ENCODE measurements at places on chromosomes 3 and 15. TPM values are rescaled to one million over a fixed set of nuclear protein-coding genes. Genes with fewer than 3 reads are reported as not detected.

- no peaks in the 10 kb centered on the region for H3K4me1 ChIP-seq
- no peak overlapping the region for H3K27ac ChIP-seq
- peak overlapping the region; percentile 20 for H3K4me3 ChIP-seq
- peak; percentile 71 for DNase-seq
- H3K36me3 ChIP-seq: no peaks in the 10 kb centered on the region
Observed at GRCh38 chr3:192570821-192571791, 156.2 kb downstream of the FGF12 start.

PP2D1 gene
- polyA plus RNA-seq: 0.33 TPM

GRCh38 chr3:11245276-11245675 lies 26.9 kb upstream of the ATG7 start:
- no peaks in the 10 kb centered on the region for H3K27me3 ChIP-seq
- H3K4me1 ChIP-seq: no peaks in the 10 kb centered on the region
- H3K36me3 ChIP-seq: no peaks in the 10 kb centered on the region
- no peak overlapping the region for H3K4me3 ChIP-seq
- no peak overlapping the region for H3K27ac ChIP-seq
- no peak for DNase-seq

LDHAL6B gene
- polyA plus RNA-seq: not detected

DNA sequence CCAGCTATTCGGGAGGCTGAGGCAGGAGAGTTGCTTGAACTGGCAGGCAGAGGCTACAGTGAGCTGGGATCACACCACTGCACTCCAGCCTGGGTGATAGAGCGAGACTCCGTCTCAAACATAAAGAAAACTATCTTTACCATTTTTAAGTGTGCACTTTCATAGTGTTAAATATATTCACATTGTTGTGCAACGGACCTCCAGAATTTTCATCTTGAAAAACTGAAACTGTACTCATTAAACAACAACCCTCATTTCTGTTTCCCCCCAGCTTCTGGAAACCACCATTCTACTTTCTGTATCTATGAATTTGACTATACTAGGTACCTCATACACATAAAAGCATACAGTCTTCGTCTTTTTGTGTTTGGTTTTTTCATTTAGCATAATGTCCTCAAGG lies 375.1 kb downstream of the SHQ1 start:
- no peak overlapping the region for H3K27ac ChIP-seq
- no peak for DNase-seq
- no peaks in the 10 kb centered on the region for H3K36me3 ChIP-seq
- H3K27me3 ChIP-seq: peaks cover 3% of the 10 kb centered on the region
- no peak overlapping the region for H3K4me3 ChIP-seq

- no peak for DNase-seq
- H3K4me1 ChIP-seq: no peaks in the 10 kb centered on the region
- H3K27ac ChIP-seq: no peak overlapping the region
- no peak overlapping the region for H3K4me3 ChIP-seq
Observed at GRCh38 chr15:26143221-26143620, 280.1 kb upstream of the ATP10A start.

- no peak overlapping the region for H3K4me3 ChIP-seq
- no peaks in the 10 kb centered on the region for H3K27me3 ChIP-seq
- no peaks in the 10 kb centered on the region for H3K4me1 ChIP-seq
- no peak for DNase-seq
Observed at GRCh38 chr3:46440531-46441294, 24.0 kb downstream of the LTF start.

DNA sequence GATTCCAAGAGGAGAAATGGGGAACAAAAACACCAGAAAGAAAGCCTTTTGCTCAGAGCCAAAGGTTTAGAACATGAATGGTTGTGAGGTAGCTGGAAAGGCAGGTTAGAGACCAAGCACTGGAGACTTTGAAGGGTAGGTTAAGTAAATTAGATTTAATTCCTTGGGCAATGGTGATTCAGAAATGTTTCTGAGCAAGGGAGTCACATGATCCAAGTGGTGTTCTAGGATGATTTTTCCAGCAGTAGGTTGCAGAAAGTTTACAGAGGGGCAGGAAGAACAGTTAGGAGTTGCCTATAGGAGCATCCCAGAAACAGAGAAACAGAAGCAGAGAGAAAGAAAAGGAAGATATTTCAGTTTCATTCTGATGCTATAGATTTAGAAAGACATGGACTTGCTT lies 139.8 kb downstream of the WDR76 start:
- no peak for DNase-seq
- H3K4me1 ChIP-seq: no peaks in the 10 kb centered on the region
- H3K27ac ChIP-seq: no peak overlapping the region

GRCh38 chr3:42822828-42823227 lies 13.6 kb downstream of the ACKR2 start:
- no peaks in the 10 kb centered on the region for H3K4me1 ChIP-seq
- H3K4me3 ChIP-seq: no peak overlapping the region
- H3K27ac ChIP-seq: no peak overlapping the region
- no peak for DNase-seq
- H3K27me3 ChIP-seq: no peaks in the 10 kb centered on the region
- no peaks in the 10 kb centered on the region for H3K36me3 ChIP-seq

GRCh38 chr3:31462050-31462569 lies 70.6 kb upstream of the STT3B start:
- no peak overlapping the region for H3K27ac ChIP-seq
- no peaks in the 10 kb centered on the region for H3K36me3 ChIP-seq
- peak; percentile 17 for DNase-seq
- H3K4me3 ChIP-seq: no peak overlapping the region
- no peaks in the 10 kb centered on the region for H3K4me1 ChIP-seq

- H3K4me3 ChIP-seq: no peak overlapping the region
- H3K4me1 ChIP-seq: peaks cover 11% of the 10 kb centered on the region
- no peaks in the 10 kb centered on the region for H3K27me3 ChIP-seq
- peak; percentile 71 for DNase-seq
- H3K36me3 ChIP-seq: no peaks in the 10 kb centered on the region
Observed at GRCh38 chr3:31232055-31233025, 300.4 kb upstream of the STT3B start.

GOLGA8Q gene
- polyA plus RNA-seq: 0.49 TPM

DNA sequence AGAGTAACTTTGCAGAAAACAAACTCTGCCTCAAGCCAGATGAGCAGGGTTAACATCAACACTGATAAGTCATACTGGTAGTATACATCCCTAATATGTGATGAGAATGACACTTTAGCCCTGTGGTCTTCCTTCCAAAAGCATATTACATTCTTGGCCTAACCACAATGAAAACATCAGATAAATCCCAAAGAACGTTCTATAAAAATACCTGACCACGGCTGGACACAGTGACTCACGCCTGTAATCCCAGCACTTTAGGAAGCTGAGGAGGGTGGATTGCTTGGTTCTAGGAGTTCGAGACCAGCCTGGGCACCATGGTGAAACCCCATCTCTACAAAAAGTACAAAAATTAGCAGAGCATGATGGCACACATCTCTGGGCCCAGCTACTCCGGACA lies 4.7 kb downstream of the TMCC1 start:
- peaks cover 14% of the 10 kb centered on the region for H3K4me1 ChIP-seq
- DNase-seq: no peak
- peaks cover 7% of the 10 kb centered on the region for H3K36me3 ChIP-seq
- no peak overlapping the region for H3K27ac ChIP-seq
- H3K4me3 ChIP-seq: no peak overlapping the region

GRCh38 chr3:150970665-150971324 lies 1.7 kb downstream of the CLRN1 start:
- no peaks in the 10 kb centered on the region for H3K36me3 ChIP-seq
- H3K4me1 ChIP-seq: no peaks in the 10 kb centered on the region
- H3K27me3 ChIP-seq: no peaks in the 10 kb centered on the region
- DNase-seq: no peak
- H3K4me3 ChIP-seq: no peak overlapping the region

DNA sequence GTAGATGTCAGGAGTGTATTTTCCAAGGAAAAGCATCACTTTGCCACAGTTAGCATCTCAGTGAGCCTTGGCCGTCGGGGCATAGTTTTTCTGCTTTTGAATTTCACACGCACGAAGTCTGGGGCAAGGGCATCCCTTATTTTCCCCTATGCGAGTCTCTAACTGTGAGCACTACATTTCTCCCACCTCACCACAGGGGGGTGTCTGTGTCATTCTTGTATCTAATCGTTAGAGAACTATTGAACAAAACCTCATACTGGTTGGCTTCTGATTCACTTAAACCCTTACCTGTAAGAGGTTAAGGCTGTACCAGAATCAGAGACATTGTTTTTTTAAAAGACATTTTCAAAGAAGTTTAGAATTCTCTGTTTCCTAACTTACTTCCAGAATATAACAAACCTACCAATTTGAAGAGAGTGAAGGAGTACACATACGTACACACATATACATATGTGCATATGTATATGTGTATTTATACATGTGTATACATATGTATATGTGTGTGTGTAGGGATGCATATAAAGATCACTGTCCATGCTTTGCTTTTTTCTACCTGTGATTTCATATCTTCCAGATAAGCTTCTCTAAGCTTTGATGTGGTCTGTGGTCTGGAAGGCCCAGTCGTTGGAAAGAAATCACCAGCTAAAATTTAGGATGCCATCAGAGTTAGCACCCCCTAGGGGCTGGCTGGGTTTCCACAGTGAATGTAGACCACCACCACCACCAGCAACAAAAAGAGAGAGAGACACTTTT lies 49.4 kb downstream of the MYZAP start:
- H3K27me3 ChIP-seq: no peaks in the 10 kb centered on the region
- H3K36me3 ChIP-seq: peaks cover 2% of the 10 kb centered on the region
- no peak overlapping the region for H3K4me3 ChIP-seq
- H3K27ac ChIP-seq: no peak overlapping the region
- peak; percentile 38 for DNase-seq
- no peaks in the 10 kb centered on the region for H3K4me1 ChIP-seq

GRCh38 chr3:66326340-66326739 lies 105.5 kb downstream of the SLC25A26 start:
- DNase-seq: no peak
- no peak overlapping the region for H3K4me3 ChIP-seq
- H3K4me1 ChIP-seq: peaks cover 10% of the 10 kb centered on the region
- no peaks in the 10 kb centered on the region for H3K27me3 ChIP-seq
- H3K27ac ChIP-seq: no peak overlapping the region

All from muscle of leg (tissue), 16 donors.